ENCODE measurements at places on chromosomes 3 and 15.

DNA sequence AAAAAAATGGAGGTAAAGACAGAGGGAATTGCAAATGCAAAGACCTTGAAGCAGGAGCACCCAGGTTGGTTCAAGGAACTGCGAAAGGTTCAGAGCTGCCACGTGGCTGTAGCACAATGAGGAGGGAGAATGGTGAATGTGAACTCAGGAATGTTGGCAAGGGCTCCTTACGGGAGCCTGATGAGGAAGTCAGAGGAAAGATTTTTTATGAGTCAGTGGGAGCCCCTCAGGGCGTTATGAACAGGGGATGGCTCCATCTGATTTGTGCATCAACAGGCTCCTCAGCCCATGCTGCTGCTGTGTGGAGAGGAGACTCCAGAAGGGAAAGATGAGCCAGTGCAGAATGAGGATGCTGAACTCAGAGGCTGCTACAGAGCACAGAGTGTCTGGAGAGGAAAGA, 194.4 kb downstream of the ARRDC4 start:
- H3K27ac ChIP-seq = no peak overlapping the region
- DNase-seq = no peak
- peaks cover 10% of the 10 kb centered on the region for H3K27me3 ChIP-seq
- peaks cover 8% of the 10 kb centered on the region for H3K36me3 ChIP-seq

GRCh38 chr15:39287322-39288195, 293.3 kb upstream of the THBS1 start:
- no peak overlapping the region for H3K4me3 ChIP-seq
- no peaks in the 10 kb centered on the region for H3K36me3 ChIP-seq
- no peak for DNase-seq

GRCh38 chr15:74041777-74042435, 40.4 kb downstream of the GOLGA6A start:
- no peak for DNase-seq
- no peak overlapping the region for H3K4me3 ChIP-seq
- peaks cover 70% of the 10 kb centered on the region for H3K4me1 ChIP-seq
- H3K36me3 ChIP-seq = peaks cover 7% of the 10 kb centered on the region
- peaks cover 9% of the 10 kb centered on the region for H3K27me3 ChIP-seq

- H3K27me3 ChIP-seq = no peaks in the 10 kb centered on the region
- no peaks in the 10 kb centered on the region for H3K36me3 ChIP-seq
Observed at GRCh38 chr3:244041-244440, 47.5 kb downstream of the CHL1 start.
